ENCODE measurements at places on chromosomes 1 and 21. TPM values are rescaled to one million over a fixed set of nuclear protein-coding genes. Genes with fewer than 3 reads are reported as not detected.

GRCh38 chr1:234899041-234899729 is 229.5 kb downstream of the TOMM20 start:
- no peak for DNase-seq
- H3K27me3 ChIP-seq, result no peaks in the 10 kb centered on the region
- no peak overlapping the region for H3K27ac ChIP-seq
- H3K4me1 ChIP-seq, result peaks cover 7% of the 10 kb centered on the region

- peaks cover 6% of the 10 kb centered on the region for H3K4me1 ChIP-seq
- H3K27ac ChIP-seq, result peak overlapping the region; percentile 94
- peak overlapping the region; percentile 49 for H3K4me3 ChIP-seq
- peak; percentile 40 for DNase-seq
- no peaks in the 10 kb centered on the region for H3K27me3 ChIP-seq
- H3K36me3 ChIP-seq, result peaks cover 2% of the 10 kb centered on the region
Observed at GRCh38 chr1:179129702-179130473, 48.0 kb downstream of the TOR3A start.

GRCh38 chr1:242197907-242198820 is 199.3 kb upstream of the MAP1LC3C start:
- no peak overlapping the region for H3K4me3 ChIP-seq
- no peak overlapping the region for H3K27ac ChIP-seq
- no peaks in the 10 kb centered on the region for H3K27me3 ChIP-seq
- no peaks in the 10 kb centered on the region for H3K36me3 ChIP-seq
- H3K4me1 ChIP-seq, result no peaks in the 10 kb centered on the region

GRCh38 chr1:204147406-204148383 is 4.1 kb downstream of the ETNK2 start:
- no peak overlapping the region for H3K27ac ChIP-seq
- no peaks in the 10 kb centered on the region for H3K4me1 ChIP-seq
- DNase-seq, result no peak
- no peaks in the 10 kb centered on the region for H3K27me3 ChIP-seq

- H3K4me1 ChIP-seq, result peaks cover 12% of the 10 kb centered on the region
- no peak for DNase-seq
- no peak overlapping the region for H3K4me3 ChIP-seq
- peaks cover 10% of the 10 kb centered on the region for H3K27me3 ChIP-seq
- H3K36me3 ChIP-seq, result peaks cover 26% of the 10 kb centered on the region
Observed at GRCh38 chr1:87338566-87338965, 9.9 kb downstream of the LMO4 start.

DNA sequence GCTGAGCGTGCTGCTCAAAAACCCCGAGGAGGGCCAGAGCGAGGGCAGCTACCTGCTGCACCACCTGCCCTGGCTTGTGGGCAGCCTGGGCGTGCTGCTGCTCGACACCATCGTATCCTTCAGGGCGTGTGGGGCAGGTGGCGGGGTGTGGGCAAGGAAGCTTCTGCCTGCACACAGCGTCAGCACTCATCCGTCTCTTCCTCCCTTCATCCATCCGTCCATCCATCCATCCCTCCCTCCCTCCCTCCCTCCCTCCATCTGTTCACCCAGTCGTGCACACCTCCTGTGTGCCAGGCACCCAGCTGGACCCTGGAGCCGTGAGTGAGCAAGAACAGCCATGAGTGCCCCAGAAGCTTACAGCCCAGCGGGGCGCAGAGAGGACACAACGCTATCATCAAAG is 15.2 kb downstream of the SLC66A1 start:
- H3K4me3 ChIP-seq, result no peak overlapping the region
- no peak for DNase-seq
- H3K4me1 ChIP-seq, result no peaks in the 10 kb centered on the region
- H3K27ac ChIP-seq, result no peak overlapping the region

- no peak overlapping the region for H3K27ac ChIP-seq
- H3K4me1 ChIP-seq, result no peaks in the 10 kb centered on the region
- H3K36me3 ChIP-seq, result no peaks in the 10 kb centered on the region
- no peak for DNase-seq
Observed at GRCh38 chr1:66809245-66809644, 8.2 kb upstream of the INSL5 start.

GRCh38 chr1:78007677-78008341 is 3.1 kb downstream of the DNAJB4 start:
- H3K4me3 ChIP-seq, result no peak overlapping the region
- peaks cover 13% of the 10 kb centered on the region for H3K4me1 ChIP-seq
- H3K27ac ChIP-seq, result no peak overlapping the region
- H3K27me3 ChIP-seq, result no peaks in the 10 kb centered on the region

GRCh38 chr1:219279017-219279770 is 105.5 kb downstream of the LYPLAL1 start:
- no peaks in the 10 kb centered on the region for H3K27me3 ChIP-seq
- H3K27ac ChIP-seq, result no peak overlapping the region
- no peaks in the 10 kb centered on the region for H3K4me1 ChIP-seq
- DNase-seq, result no peak
- H3K4me3 ChIP-seq, result no peak overlapping the region

GRCh38 chr1:67888216-67889106 is 55.2 kb upstream of the GNG12 start:
- DNase-seq, result no peak
- peaks cover 2% of the 10 kb centered on the region for H3K27me3 ChIP-seq
- no peak overlapping the region for H3K27ac ChIP-seq
- no peaks in the 10 kb centered on the region for H3K36me3 ChIP-seq

- H3K27ac ChIP-seq, result no peak overlapping the region
- no peaks in the 10 kb centered on the region for H3K27me3 ChIP-seq
- H3K4me1 ChIP-seq, result no peaks in the 10 kb centered on the region
- no peak overlapping the region for H3K4me3 ChIP-seq
Observed at GRCh38 chr1:203162403-203162802, 13.2 kb downstream of the MYBPH start.

DNA sequence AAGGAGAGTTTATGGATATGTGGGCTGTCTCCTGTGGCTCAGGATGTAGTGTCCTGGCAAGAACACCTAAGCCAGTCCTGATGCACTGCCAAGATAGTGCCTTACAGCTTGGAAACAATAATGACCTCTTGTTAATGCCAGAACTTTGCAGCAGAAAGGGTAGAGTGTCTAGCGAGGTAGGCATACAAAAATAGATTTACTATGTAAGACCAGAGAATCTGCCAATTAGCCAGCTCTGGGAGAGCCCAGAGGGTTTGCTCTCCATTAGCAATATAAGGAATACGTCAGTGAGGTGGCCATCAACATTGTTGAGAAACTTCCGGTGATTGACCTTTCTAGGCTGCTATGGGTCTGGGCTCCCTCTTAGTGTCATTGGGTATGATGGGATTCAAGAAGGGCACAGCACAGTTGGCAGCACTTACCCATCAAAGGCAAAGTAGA is 178.5 kb upstream of the GALNT2 start:
- H3K4me3 ChIP-seq, result no peak overlapping the region
- H3K27me3 ChIP-seq, result no peaks in the 10 kb centered on the region
- H3K4me1 ChIP-seq, result no peaks in the 10 kb centered on the region
- no peak for DNase-seq

DNA sequence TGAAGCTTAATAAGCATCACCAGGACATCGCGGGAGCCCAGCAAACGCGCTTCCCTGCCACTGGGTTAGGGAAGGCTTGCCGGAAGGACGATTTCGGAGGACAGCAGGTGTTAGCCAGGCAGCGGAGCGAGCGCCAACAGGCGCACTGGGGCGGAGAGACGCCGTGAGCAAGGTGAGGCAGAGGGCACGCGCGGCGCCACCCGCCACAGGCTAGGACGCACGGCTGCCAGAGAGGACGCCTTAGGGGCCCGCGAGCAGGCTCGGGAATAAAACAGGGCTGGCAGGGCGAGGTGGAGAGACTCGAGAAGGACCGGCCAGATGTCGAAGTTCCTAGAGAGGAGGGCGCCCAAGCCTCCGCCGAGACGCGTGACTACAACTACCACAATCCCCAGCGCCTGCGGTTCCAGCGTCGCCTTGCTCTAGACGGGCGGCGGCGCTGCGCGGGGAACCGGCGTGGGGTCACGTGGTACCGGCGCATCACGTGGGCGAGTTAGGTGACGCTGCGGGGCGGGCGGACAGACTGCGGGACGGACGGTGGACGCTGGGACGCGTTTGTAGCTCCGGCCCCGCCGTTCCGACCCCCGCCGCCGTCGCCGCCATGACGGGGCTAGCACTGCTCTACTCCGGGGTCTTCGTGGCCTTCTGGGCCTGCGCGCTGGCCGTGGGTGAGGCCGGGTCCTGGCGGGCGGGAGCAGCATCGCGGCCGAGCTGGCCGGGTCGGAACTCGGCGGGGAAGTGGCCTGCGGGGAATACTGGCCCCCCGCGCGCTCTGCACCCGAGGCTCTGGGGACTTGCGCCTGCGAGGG is at the start of gene ATP6V0B:
TSS of gene ATP6V0B (plus strand) at position 518 of the 806 bp plus-strand sequence. CDS start at position 599, 81 bp downstream.
- DNase-seq, result peak; percentile 91
- peaks cover 3% of the 10 kb centered on the region for H3K36me3 ChIP-seq
- peaks cover 61% of the 10 kb centered on the region for H3K4me1 ChIP-seq
- peak within 1 kb of the TSS; percentile 99 for H3K4me3 ChIP-seq
- H3K27me3 ChIP-seq, result peaks cover 11% of the 10 kb centered on the region

The KRTAP12-3 gene
- total RNA-seq, result not detected

The GADD45A gene
- total RNA-seq, result 21.9 TPM

The COL11A1 gene
- 0.07 TPM for total RNA-seq

The OR2L5 gene
- not detected for total RNA-seq

The PAQR6 gene
- 2.5 TPM for total RNA-seq

The ZNF695 gene
- total RNA-seq, result not detected

The PGLYRP3 gene
- total RNA-seq, result not detected

The CFHR5 gene
- total RNA-seq, result not detected

The ATP6V1G3 gene
- not detected for total RNA-seq
